Common myeloid progenitor, CD34-positive (primary cell): ENCODE measurements at places on chromosomes 6 and 20.

- no peak for DNase-seq
These were observed 27.0 kb upstream of the TFB1M start for GRCh38 chr6:155341130-155341828.

- DNase-seq: peak; percentile 45
These were observed 3.8 kb downstream of the DEK start for GRCh38 chr6:18260448-18261106.

DNA sequence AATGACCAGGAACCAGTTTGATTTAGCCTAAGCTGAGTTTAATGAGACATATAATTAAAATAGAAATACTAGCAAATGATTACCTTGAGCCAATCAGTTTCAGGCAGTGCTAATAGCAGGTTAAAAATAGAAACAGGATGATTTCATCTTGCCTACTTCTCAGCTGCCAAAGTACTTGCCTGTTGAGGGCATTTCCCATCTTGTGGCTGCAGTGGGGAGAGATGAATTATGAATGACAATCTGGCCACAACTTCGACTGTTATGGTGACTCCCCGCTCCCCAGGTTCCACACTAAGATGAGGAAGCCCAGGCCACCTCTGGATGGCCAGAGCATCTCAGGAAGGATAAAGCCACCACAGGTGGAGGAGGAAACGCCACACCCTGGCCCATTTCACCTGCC, 31.3 kb downstream of the MBOAT1 start:
- DNase-seq: peak; percentile 50

- DNase-seq: no peak
These were observed 2.8 kb upstream of the CYP24A1 start for GRCh38 chr20:54176610-54177009.

DNA sequence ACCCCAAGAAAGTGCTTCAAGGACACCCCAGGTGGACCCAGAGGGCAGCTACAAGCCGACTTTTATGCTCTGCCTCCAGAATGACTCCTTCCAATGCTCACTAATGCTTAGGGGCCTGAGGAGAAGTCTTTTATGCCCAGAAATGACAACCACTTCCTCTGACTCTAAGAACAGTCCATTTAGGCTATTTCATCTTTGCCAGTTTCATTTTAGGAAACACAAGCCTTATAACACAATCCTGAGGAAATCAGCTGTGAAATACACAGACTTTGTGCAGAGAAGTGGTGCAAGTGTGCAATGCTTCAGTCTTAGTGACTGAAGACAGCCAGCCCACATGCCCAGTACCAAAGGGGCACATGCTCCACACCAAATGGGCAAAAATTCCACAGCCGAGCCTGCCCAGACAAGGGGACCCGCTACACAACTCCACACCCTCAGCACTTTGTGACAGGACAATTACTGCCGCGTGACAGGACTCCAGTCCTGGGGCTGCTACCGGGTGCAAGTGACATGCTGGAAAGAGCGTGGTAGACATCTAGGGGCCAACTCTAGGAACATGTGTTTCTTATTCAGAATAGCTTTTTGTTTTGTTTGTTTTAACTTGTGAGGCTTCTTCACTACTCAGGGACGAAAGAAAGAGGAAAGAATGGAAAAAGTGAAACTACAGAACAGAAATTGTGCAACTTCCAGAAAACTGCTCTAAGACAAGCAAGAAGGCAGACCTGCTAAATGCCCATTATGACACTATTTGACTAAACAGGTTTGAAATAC, 28.2 kb upstream of the PLAGL1 start:
- DNase-seq: peak; percentile 72

GRCh38 chr6:37025621-37026466, 20.4 kb downstream of the FGD2 start:
- DNase-seq: no peak

DNA sequence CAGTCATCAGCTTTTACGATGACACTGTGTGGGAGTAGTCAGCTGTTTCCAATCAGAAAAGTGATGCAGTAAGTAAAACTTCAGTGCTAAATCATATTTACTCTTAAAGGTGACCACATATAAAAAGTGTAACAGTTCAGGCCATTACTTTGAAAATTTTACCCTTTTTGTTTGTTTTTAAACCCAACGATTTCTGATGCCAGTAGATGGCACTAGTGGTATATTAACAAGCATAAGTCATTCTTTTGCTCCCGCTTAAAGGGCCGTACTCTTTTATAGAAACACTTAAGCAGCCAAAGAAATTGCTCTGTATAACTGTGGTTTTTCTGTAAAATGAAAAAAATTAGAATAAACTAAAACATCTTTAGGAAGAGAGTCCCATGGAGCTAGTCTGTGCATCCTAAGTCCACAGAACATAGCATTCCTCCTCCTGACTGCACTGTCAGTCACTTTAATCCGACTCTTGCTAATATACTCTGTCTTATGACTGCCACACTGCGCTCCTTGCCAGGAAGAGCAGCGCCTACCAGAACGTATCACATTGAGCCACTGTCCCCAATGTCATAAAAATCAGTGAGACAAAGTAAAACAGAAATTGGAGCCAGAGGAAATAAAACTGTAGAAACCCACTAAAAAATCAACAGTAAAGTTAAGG, 25.0 kb downstream of the HEBP2 start:
- DNase-seq: peak; percentile 84

DNA sequence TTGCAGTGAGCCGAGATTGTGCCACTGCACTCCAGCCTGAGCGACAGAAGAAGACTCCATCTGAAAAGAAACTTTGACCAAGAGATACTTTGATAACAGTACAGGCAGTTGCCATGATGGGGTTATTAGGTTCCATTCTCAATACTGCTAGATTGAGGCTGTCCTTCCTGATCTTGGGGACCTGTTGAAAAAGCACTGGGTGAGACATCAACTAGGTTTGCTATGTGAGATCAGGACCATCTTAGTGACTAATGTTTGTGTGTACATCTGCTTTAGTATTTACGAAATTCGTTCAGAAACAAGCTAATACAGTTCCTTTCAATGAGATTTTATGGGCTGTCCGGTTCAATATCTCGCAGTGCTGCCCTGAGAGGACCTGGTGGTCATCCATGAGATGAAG, 2.6 kb downstream of the DSE start:
- DNase-seq: no peak
